ENCODE measurements at places on chromosomes 11 and 22.

DNA sequence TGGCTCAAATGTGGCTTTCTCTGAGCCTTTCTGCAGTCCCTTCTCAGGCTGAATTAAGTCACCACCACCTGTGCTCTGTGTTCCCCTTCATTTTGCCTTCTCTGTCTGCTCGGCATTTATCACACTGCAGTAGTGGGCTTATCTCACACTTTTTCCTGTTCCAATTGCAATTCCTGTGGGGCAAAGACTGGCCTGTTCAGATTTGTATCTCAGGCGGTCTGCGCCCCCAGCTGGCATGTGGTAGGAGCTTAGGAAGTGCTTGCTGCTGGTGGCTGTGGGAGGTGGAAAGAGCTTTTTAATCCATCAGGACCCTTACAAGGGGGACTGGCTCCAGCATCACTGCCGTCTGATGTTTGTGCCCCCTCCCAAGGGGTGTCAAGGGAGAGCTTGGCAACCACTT, 21.2 kb downstream of the BMAL1 start:
- DNase-seq: no peak

DNA sequence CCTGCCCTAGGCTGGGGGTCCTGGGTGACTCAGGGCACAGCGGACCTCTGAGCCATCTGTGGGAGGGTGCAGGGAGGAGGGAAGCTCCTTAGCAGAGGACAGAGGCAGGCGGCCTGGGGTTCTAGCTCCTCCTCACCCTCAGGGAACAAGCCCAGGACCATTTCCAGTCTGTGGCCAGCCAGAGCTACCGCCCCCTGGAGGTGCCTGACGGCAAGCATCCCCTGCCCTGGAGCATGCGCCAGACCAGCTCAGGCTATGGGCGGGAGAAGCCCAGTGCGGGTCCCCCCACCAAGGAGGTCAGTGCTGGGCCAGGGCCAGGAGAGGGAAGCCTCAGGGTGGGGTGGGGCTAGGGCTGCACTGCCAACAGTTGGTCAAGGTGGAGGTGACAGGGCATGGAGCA, 26.0 kb upstream of the LRRC10B start:
- DNase-seq: peak; percentile 30

DNA sequence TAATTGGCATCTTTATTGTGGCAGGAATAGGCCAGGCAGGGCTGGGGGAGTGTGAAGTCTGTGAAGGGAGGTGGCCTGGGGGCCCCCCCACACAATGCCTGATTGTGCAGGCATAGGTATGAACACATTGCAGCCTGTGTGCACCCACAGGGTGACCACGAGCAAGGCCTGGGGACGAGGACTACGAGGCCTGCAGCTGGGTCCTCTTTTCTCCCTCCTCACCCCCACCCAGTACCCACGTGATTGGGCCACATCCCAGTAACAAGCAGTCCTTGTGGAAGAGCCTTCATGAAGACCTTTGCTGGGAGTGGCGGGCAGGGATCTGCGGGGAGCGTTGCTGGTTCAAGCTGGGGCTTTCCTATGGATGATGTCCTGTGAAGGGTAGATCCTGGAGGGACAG, 29.3 kb downstream of the ZBTB16 start:
- no peak for DNase-seq

- DNase-seq: peak; percentile 27
Measured at GRCh38 chr22:44455151-44455962, 42.7 kb downstream of the RTL6 start.

- peak; percentile 30 for DNase-seq
Measured at GRCh38 chr22:22110548-22111266, 128.1 kb upstream of the TOP3B start.

GRCh38 chr11:64484191-64485022, 106.6 kb upstream of the SLC22A12 start:
- DNase-seq: no peak

DNA sequence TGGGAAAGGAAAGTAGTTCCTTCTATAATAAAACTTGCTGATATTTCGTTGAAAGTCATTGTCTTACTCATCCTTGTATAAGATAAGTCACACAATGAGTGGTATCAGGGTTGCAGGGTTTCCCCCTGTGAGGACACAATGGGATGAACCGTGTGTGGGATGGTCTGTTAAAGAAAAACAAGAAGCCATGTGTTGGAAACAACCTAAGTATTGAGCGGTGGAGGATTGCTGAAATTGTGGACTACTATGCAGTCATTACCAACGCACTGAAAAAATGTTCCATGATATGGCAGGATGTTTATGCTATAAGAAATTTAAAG, 28.6 kb downstream of the PTPRJ start:
- DNase-seq: peak; percentile 62

- DNase-seq: no peak
Measured at GRCh38 chr11:120125024-120125423, 12.9 kb downstream of the TRIM29 start.

DNA sequence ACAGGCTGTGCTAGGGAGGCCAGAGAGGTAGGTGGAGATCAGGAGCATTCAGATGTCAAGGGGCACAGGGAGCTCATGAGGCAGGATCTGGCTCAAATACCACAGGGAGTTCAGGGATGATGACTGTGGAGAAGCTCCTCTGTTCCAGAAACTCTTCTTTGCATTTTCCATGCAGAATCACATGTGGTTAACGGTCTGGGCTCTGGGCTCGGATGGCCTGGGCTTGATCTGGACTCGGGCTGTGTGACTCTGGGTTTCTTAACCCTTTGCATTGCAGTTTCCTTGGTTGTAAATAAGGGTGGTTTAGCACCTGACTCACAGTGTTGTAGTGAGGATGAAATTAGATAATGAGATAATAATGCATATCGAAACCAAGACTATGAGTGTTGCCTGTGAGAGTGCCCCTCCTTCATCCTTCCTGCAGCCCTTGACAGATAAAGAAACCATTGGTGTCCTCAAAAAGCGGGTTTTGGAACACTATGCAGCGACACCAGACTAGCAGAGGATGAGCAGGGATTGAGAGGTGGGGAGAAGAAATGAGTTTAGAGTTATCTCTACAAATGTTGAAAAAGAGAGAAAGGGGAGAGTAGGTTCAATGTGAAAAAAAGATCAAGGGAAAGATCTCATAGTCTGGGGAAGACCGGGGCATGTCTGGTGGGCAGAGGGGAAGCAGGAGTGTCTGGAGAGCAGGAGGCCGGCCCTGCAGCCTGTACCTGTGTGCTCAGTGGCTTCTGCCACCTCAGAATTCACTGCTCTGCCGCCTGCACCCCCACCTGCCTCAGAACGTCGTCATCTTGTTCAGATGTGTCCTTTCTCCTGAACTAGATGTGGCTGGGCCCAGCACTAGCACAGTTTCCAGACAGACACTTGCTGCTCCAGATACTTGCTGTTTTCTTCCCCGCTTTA, 197.8 kb upstream of the SORL1-AS1 start:
- no peak for DNase-seq

- DNase-seq: no peak
Measured at GRCh38 chr11:71153005-71153390, 99.4 kb downstream of the SHANK2 start.

DNA sequence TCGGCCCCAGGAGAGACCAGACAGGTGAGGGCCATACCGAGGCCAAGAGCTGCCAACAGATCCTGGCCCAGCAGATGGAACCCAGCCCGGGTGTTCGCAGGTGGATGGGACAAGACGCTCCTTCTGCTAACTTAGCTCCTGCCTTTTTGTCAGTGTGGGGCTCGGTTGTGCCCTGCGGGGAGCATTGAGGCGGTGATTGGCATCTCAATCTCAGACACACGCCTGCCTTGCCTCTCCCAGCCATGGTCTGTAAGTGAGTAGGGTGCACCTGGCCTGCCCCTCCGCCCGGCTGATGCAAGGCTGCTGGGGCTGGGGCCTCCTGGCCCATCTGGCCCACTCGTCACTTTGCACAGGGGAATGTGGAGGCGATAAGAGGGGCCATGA, 350.1 kb downstream of the TBC1D22A start:
- DNase-seq: no peak

DNA sequence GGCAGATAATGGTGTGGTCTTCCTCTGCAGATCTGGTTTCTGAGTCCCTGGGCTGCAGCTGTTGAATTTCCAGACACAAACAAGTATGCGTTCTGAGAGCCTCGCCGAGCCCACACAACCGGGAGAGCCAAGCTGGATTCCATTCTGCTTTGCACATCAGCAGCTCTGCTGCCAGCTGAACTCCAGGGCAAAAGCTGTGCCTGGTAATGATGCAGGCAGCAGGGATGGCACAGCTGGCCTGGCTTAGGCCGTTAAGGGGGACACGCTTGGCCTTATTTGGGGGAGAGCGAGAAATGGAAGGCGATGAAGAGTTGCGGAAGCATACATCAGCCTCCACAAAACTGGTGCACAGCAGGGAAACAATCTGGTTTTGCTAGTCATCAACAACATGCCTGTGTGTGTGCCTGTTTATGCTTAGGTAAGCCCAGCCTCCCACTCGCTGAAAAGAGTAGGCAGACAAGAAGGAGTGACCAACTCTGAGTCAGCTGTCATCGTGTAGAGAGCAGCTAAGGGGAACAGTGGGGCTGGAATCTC, 25.1 kb downstream of the ADAMTS8 start:
- DNase-seq: no peak

- no peak for DNase-seq
Measured at GRCh38 chr11:77069969-77070582, 3.3 kb downstream of the CAPN5 start.

GRCh38 chr11:66976028-66976467, 944 bp downstream of the C11orf86 start:
- DNase-seq: peak; percentile 24

- no peak for DNase-seq
Measured at GRCh38 chr22:48403521-48404403, 1423.9 kb downstream of the BRD1 start.

GRCh38 chr11:112266410-112266778, 5.7 kb upstream of the PLET1 start:
- no peak for DNase-seq

DNA sequence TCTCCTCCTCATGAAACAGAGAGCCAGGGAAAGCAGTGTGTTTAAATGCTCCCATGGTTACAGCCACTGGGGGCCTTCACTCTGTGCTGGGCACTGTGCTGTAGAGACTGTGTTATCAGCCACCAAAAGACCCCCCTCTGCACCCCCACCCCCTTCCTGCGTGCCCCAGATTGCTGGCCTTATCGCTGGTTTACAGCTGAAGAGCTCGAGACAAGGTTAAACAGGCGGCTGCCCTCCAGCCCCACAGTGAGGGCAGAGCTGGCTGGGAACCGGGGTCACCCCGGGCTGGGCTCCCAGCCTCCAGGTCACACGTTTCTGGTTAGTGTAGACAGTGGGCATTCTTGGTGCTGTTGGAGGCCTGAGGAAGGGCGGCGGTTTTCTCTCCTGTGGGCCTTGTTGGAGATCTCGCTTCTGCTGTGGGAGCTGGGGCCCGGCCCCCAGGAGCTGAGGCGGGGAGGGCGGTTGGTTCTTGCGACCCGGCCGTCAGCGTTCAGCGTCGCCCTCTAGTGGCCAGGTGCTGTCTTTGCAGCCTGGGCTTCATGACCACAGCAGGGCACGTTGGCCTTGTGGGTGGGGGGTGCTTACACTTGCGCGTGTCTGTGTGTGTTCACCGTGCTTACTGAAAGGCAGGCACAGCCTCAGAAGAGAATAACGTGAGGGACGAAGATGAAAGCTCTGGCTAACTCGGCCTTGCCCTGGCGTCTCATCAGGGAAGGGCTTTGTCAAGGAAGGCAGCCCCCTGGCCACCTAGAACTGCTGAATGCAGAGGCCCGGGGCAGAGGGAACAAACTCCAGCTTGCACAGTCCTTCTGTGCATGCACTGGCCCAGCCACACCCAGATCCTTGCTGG, 40.8 kb downstream of the TBC1D22A start:
- peak; percentile 42 for DNase-seq

DNA sequence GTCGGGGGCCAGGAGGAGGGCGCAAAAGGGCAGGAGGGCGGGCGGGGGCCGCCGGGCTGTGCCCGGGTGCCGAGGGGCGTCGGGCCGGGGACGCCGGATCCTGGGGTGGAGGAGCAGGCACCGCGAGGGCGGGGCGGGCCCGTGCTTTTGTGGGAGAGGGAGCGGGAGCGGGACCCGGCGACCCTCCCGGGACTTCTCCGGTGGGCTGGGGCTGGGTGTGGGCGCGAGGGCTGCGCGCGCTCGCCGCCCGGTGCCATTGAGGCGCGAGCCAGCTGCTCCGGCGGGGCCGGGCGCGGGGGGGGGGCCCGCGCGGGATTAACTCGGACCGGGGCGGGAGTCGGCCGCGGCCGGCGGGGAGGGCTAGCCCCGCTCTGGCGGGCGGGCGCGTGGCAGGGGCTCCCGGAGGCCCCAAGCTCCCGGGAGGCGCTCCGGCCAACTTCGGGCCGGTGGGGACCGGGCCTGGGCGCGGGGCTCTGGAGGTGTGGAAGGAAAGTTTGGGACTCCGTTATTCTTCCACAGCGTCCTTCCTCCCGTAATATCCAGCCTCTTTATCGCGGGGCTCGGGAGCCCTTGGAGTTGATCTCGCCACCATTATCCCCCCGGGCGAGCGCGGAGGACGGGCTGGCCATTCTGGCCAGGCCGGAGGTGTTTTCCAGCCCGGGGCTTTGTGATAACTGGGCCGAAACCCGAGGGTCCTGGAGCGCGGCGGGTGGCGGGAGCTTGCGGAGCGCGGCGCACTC, 936 bp downstream of the CECR2 start:
- no peak for DNase-seq

GRCh38 chr11:34065505-34066203, 14.1 kb downstream of the CAPRIN1 start:
- DNase-seq: peak; percentile 17

DNA sequence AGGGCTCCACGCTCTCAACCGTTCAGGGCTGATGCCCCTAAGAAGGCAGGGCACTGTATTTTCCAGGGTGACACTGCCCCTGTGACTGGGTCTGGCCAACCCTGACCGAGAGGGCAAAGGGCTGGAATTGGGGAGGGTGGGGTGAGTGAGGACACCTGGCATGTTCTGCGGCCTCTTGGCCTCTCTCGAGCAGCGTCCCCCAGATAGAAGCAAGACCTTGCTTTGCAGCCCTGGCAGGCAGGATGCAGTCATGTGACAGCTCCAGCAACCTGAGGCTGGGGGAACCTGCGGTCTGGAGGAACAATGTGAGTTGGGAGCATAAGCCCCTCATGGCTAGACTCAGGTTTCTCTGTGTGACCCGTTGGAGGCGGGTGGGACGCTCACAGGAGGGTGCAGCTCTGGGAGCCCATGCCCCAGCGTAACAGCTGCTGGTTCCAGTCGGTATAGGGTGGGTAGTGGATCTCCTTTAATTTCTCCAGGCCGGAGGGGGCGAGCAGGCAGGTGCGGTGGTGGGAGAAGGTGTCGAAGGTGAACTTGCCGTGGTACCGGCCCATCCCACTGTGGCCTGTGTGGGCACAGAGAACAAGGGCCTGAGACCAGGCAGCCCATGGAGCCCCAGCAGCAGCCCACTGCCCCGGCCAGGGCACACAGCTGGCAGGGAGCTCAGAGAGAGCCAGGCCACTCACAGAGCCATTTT, 11.4 kb downstream of the ALDH3B2 start:
- DNase-seq: no peak

DNA sequence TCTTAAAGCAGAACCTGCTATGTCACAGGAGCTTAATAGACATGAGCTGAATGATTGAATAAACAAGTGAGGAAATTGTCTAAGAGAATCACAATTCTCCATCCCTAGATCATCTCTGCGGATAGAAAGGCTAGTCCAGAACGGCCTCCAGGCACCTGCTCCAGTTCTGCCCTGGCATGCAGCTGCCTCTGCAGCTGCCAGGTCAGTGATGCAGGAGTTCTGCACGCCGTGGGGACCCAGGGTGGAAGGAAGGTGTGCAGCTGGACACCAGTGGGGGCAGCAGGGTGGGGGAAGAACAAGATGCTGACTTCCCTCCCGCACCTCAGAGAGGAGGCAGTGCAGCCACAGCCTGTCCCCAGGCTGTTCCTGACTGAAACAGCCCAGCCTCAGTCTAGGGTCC, 192.1 kb upstream of the NCAM1 start:
- no peak for DNase-seq

GRCh38 chr11:64919627-64920026, 2.6 kb upstream of the ATG2A start:
- no peak for DNase-seq
